Effector memory CD4-positive, alpha-beta T cell (primary cell): ENCODE measurements at places on chromosomes 2 and 18.

DNA sequence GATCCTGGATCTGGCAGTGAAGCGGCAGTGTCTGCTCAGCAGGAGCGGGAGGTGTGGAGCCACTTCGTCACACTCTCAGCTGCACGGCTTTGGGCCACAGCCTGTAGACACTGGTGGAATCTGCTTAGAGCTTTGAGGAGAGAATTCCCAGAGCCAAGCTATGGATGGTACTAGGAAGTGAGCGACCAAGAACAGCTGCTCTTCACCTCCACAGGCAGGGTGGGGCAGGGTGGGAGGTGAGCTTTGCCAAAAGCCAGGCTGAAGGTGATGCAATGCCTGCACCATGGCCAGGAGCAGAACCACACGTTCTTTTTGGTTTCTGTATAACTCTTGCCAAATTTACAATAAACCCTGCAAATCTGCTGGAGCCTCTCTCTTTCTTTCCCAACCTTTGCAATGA, 226.1 kb downstream of the ANKRD30B start:
- DNase-seq, result no peak

GRCh38 chr2:218370410-218371063, 11.5 kb upstream of the SLC11A1 start:
- no peak for DNase-seq

DNA sequence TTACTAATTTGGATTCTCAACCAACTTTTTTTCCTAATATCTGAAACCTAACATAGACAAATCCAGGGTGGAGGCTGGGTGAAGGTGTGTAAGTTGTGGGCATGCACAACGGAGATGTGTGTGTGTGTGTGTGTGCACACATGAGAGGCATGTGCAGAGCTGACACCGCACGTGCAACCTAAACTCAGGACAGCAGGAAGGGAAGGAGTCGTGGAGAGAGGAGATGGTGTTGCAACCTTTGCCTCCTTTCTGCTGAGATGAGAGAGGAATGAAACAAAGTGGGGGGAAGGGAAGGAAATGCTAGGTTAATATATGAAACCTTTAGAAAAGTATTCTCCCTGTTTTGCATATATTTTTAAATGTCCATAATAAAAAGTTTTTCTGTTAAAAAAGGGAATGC, 64.7 kb downstream of the KCTD1 start:
- DNase-seq, result no peak

- DNase-seq, result no peak
Measured at GRCh38 chr2:142745691-142746090, 131.8 kb upstream of the KYNU start.

DNA sequence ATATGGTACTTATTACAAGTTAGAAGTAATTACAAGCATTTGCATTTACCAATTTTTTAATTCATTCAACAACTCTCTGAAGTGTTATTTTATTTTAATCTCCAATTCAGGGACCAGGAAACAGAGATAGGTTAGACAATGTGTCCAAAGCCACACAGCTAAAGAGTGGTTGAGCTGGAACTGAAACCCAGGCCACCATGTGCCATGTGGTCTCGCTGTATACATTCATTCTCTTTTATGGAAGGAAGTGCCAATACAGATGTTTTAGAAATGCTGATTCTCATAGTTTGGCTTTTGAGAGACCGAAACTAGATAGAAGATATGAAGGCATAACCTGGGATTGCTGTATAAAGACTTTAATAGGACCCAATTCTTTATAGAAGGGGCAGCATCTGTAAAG, 684.6 kb upstream of the ID2 start:
- no peak for DNase-seq

DNA sequence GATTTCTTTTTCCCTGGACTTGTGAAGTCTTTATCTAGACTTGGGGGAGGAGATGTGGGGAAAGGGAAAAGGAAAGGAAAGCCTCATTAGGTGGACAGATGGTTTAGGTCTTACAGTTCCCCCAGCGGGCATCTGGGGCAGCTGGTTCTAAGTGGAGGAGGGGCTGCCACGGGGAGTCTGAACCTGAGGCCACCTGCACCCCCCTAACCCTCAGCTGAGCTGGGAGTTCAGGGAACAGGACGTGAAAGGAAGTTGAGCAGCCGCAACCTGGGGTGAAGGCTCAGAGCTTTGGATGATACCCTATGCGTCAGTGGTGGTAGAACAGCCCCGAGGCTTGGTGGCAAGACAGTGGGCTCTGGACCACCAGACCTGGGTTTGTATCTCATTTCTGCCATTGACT, 26.8 kb downstream of the ITM2C start:
- DNase-seq, result no peak

DNA sequence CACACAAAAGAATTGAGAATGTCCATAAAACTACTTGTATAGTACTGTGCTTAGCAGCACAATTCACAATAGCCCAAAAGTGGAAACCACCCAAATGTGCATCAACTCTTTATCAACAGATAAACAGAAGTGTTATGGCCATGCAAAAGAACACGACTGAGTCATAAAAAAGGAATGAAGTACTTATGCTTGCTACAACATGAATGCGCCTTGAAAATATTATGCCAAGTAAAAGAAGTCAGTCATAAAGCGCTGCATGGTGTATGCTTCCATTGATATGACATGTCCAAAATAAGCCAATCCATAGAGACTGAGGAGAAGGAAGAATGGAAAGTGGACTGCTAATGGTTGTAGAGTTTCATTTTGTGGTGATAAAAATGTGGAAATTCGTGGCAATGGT, 12.1 kb upstream of the MAP2 start:
- DNase-seq, result no peak

GRCh38 chr2:130760754-130761751, 5.7 kb downstream of the AMER3 start:
- DNase-seq, result no peak

DNA sequence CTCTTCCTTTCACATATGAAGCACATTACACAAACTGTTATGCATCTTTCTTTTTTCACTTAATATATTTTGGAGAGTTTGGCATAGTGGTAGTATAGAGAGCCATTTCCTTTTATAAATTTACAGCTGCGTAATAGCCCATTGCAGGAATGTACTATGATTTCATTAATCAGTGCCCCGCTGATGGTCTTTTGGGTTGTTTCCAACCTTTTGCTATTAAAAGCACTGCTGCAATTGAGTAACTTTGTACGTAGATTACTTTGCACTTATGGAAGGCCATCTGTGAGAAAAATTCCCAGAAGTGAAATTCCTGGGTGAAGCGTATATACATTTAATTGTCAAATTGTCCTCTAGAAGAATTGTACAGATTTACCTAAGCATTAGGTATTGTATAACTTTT, 565.3 kb upstream of the ZNF804A start:
- DNase-seq, result no peak

- no peak for DNase-seq
Measured at GRCh38 chr2:122023059-122023864, 267.8 kb downstream of the TSN start.

GRCh38 chr2:17892770-17893534, 14.5 kb downstream of the KCNS3 start:
- no peak for DNase-seq

DNA sequence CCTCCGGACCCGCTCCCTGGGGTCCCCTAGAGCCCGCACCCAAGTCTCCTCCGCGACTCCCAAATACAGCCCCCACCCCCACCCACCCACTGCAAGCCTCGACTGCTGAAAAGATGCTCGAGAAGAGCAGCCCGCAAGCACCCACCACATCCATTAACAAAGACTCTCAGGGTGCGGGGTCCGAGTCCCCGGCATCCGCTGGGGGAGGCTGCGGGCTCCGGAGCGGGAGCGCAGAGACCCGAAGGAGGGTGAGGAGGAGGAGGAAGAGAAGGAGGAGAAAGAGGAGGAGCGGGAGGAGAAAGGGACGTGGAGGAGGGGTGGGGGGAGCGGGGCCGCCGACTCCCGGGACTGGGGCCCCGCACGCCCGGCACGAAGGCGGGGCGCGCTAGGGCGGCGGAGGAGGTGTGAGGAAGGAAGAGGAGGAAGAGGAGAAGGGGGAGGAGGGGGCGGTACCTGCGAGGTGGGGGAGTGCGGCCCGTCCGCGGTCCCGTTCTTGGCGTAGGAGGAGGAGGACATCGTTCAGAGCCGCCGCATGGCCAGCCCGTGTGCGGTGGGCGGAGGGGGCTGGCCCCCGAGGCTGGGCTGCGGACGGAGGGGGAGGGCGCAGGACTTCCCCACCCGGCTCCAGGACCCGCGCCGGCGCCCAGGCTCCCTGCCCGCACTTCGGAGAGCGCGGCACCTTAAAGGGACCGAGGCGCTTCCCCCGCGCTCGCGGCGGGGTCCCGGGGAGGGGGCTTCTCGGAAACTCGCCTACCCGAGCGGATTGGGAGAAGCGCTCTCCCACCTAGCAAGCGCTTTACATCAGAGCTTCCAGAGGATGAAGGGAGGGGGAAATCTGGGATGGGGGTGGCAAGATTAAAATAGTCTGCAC, at the start of gene CACNB4:
Gene CACNB4, minus strand, starts transcription at position 549 of the 871 bp plus-strand sequence.
- DNase-seq, result no peak

DNA sequence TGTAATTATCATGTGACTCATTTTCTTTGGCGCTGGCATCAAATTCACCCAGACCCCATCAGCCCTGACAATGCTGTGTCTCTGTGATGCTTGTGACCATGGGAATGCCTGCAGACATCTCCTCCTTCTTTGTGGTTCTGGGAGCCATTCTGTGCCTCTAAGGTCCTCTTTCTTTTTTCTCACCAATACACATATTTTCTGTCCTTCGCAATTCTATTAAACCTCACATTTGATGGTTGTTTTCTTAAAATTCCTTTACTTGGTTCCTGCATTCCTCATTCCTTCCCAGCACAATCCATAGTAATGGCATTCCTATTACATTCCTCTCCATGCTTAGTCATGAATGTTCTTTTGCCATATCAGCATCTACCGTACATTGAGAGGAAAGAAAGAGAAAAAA, 375.3 kb downstream of the PIK3C3 start:
- no peak for DNase-seq

DNA sequence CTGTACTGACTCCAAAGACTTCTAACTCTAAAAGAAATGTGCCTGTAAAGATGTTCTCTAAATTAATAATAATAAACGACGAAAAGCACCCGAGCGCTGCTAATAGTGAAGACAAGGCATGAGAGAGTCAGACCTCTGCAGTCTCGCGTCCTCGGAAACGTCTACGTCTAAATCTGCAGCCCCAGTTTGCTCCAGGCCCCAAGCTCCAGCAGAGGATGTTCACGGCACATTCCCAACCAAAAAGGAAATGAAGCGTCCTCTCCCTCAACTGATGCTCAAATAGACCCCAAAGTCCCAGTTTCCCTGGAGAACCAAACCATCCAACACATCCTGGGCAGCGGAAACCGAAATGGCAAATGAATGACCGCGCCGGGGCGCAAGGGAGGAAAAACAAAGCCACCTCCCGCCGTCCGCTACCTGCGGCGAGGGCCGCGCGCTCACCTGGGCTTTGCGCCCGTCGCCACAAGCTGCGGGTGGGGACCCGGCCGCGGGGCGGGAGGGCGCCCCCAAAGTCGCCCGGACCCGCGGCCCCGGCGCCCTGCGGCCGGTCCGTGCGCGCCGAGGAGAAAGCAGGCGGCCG, 47.1 kb upstream of the CCDC150 start:
- no peak for DNase-seq

- DNase-seq, result peak; percentile 19
Measured at GRCh38 chr2:85754313-85755095, 713 bp downstream of the ATOH8 start.

GRCh38 chr2:145258903-145259579, 739.1 kb upstream of the ZEB2 start:
- DNase-seq, result no peak

- no peak for DNase-seq
Measured at GRCh38 chr18:28771849-28772248, 594.9 kb upstream of the CDH2 start.

- no peak for DNase-seq
Measured at GRCh38 chr18:68427951-68428401, 286.9 kb downstream of the TMX3 start.

DNA sequence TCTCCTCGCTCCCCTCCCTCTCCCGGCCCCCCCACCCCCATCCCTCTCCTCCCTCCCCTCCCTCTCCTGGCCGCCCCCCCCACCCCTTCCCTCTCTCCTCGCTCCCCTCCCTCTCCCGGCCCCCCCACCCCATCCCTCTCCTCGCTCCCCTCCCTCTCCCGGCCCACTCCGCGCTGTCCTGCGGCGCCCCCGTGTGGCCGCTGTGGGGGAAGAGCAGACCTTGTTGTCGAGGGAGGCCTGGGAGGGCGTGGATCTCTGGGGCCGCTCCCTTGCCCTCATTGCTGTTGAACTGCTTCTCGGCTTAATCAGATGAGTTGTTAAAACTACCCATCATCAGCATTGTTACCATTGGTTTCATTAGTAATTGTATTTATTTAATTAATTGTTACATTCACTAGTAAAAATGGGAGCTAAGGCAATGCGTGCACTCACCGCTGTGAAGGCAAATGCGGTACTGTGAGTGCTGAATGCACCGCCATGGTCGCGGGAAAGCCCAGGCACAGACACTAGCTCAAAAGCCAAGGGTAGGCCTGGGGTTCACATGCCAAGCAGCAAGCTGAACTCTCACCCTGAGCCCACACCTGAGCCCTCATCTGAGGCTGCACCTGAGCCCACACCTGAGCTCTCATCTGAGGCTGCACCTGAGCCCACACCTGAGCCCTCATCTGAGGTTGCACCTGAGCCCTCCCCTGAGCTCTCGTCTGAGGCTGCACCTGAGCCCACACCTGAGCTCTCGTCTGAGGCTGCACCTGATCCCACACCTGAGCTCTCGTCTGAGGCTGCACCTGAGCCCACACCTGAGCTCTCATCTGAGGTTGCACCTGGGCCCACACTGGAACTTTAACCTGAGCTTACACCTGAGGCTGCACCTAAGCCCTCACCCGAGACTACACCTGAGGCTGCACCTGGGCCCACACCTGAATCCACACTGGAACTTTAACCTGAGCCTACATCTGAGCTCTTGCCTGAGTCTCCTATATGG, 8.8 kb downstream of the RTP5 start:
- DNase-seq, result peak; percentile 70

GRCh38 chr2:125408874-125409538, 1247.0 kb upstream of the GYPC start:
- DNase-seq, result no peak

DNA sequence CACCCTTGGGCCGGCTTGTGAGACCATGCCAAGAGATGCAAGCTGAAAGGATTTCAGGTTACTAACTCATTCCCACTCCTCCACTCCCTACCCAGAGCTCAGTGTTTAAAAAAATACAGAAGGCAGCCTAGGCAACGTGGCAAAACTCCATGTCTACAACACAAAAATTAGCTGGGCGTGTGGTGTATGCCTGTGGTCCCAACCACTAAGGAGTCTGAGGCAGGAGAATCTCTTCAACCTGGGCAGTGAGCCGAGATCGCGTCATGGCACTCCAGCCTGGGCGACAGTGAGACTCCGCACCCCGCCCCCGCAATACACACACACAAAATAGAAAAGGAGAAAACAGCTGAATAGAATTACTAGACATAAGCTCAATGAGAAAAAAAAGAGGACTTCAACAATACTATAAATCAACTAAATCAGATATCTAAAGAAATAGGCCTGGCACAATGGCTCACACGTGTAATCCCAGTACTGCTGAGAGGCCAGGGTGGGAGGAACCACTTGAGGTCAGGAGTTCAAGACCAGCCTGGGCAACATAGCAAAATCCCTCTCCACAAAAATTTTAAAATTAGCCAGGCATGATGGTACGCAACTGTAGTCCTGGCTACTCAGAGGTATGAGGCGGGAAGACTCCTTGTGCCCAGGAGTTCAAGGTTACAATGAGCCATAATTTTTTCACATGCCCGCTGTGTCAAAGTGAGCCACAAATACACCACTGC, 10.1 kb downstream of the IWS1 start:
- DNase-seq, result no peak

GRCh38 chr2:207115715-207116364, 49.9 kb downstream of the KLF7 start:
- DNase-seq, result no peak
